Upper lobe of left lung (tissue), 6 donors: ENCODE measurements at places on chromosomes 11 and 22. TPM values are rescaled to one million over a fixed set of nuclear protein-coding genes. Genes with fewer than 3 reads are reported as not detected.

DNA sequence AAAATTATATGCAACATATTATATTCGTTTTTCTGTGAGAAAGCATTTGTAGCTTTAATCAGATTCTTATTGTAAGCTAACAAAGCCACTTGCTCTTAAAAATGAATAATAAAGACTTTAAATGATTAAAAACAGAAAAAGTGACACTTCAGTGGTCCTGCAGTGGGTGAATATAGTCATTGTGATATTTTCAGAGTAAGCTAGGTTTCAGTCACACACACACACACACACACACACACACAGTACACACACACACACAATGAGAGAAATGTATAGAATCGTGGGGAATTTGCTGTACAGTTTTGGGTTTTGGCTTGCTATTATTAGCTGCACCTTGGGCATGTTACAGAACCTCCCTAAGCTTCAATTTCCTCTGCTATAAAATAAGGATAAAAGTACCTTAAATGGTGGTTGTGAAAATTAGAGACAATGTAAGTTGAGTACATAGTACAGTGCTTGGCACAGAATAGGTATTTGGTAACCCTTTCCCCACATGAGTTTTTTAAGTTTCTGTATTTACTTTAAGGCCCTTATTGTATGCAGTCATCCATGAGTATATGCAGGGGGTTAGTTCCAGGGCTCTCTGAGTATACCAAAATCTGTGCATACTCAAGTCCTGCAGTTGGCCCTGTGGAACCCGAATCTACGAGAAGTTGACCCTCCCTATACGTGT is 39.8 kb downstream of the CSTPP1 start:
- no peak for DNase-seq

DNA sequence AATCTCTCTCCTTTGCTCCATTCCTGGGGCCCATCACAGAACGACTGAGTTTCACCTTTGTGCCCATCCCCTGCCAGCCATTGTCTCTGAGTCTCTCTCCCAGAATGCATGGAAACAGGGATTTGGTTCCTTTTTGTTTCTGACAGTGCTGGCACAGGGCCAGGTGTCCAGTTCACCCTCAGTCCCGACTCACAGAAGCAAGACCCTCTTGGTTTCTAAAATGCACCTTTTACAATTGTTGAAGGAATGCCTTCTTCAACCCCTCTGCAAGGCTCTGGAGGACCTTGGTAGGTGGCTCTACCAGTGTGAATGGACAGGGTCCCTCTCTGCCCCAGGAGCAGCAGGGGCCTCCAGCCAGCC is 5.1 kb upstream of the MYEOV start:
- no peak for DNase-seq

ENTHD1 gene
- total RNA-seq, result not detected

DNA sequence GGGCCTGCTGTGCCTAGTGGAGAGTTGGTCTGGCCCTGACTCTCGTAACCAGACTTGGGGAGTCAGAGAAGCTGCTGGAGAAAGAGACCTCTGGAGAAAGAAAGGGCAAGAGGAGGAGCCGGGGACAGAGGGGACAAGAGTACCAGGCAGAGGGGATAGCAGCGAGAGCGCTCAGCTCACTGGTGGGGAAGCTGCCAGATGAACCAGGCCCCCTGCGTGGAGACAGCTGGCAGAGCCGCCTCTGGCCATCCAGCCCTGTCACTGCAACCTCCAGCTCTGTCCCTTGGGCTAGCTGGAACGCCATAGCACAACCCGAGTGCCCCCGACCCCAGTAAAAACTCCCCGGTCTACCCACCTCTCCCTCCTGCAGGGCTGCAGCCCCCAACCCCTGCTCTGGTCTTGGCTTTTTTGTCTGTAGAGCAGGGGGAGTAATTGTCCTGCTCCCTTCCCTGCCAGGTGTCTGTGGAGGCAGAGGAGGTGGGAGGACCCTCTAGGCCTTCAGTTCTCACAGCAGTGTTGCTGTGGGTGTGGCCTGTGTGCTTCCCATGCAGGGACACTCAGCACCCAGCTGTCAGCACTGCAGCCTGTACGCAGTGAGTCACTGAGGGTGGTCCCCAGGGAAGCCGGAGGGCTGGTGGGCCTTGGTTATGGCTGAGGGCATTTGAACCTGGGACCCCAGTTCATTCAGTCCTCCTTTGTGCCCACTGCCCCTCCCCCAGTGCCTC is 4.8 kb upstream of the SUN2 start:
- DNase-seq, result no peak

GRCh38 chr22:43426816-43427215 is 15.0 kb downstream of the MPPED1 start:
- DNase-seq, result no peak

- DNase-seq, result no peak
Measured at GRCh38 chr11:73292525-73292894, 15.6 kb upstream of the ARHGEF17 start.

GRCh38 chr11:37411289-37411688 is 813.3 kb upstream of the RAG2 start:
- DNase-seq, result no peak

IL17REL gene
- total RNA-seq, result not detected

- DNase-seq, result no peak
Measured at GRCh38 chr22:24554313-24555164, at the start of gene GUCD1. Gene GUCD1, minus strand, starts transcription at chr22:24555138. Its CDS starts 147 bp downstream, at chr22:24554991.

GRCh38 chr11:2305788-2306451 is 4.1 kb downstream of the TSPAN32 start:
- DNase-seq, result no peak
